ENCODE measurements at places on chromosomes 11 and 22.

DNA sequence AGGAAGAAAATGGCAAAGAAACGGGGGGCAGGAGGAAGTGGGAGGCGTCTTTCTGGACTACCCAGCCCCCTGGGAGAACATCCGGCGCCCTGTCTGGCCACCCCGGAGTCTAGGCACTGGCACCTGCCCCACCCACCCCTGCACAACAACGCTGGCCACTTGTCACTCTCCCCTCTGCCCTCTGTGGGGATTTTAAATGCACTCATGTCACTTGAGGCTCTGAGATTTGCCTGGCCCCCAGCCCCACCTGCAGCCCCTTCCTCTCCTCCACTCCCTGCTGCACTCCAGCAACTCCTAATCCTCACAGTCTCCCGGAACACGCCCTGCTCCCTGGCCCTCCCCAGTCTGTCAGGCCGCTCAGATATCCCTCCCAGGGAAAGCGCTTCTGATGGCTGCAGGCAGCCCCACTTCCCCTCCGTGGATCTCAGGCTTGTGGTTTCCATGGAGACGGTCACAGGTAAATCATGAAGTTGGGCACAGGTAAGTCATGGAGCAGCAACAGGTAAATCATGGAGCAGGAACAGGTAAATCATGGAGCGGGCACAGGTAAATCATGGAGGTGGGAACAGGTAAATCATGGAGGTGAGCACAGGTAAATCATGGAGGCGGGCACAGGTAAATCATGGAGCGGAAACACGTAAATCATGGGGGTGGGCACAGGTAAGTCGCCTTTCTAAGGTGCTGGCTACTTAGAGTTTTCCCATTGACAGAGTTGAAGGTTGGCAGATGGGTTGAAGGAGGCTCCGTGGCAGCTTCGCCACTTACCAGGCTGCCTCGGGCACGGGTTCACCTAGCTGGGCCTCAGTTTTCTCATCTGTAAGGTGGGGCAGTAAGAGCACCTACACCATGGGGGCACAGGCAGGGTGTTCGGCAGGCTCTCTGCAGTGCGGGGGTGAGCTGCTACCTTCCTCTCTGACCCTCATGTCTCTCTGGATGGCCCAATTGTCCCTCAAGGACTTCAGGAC is 79.0 kb upstream of the SHISAL1 start:
- no peak for DNase-seq

- no peak for DNase-seq
These were observed 46.7 kb upstream of the DRD2 start for GRCh38 chr11:113521737-113522517.

GRCh38 chr11:34604145-34604544 is 16.7 kb upstream of the EHF start:
- DNase-seq, result no peak

- no peak for DNase-seq
These were observed 22.8 kb downstream of the INCENP start for GRCh38 chr11:62146476-62147200.

GRCh38 chr11:130151196-130151595 is 8.4 kb upstream of the ST14 start:
- no peak for DNase-seq

DNA sequence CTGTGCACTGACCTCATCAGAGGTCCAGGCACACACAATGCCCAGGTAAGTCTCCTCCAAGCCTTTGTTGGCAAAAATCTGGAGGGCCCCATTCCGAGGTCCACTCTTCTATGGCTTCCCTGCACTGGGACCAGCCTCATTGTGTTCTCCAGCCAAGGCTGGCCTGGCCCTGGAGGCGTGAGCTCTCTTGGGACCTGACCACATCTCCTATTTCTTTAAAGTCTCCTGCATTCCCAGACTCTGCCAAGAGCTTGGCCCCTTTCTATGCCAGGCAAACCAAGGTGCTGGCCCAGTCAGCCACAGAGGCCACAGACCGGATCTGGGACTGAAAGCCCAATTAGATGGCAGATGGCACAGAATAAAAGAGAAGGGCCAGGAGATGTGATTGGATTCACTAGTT is 55.1 kb downstream of the C11orf58 start:
- DNase-seq, result no peak

GRCh38 chr11:65418431-65418680 is 4.2 kb upstream of the NEAT1 start:
- no peak for DNase-seq

- no peak for DNase-seq
These were observed 390.0 kb upstream of the CNTN5 start for GRCh38 chr11:98630736-98631135.

DNA sequence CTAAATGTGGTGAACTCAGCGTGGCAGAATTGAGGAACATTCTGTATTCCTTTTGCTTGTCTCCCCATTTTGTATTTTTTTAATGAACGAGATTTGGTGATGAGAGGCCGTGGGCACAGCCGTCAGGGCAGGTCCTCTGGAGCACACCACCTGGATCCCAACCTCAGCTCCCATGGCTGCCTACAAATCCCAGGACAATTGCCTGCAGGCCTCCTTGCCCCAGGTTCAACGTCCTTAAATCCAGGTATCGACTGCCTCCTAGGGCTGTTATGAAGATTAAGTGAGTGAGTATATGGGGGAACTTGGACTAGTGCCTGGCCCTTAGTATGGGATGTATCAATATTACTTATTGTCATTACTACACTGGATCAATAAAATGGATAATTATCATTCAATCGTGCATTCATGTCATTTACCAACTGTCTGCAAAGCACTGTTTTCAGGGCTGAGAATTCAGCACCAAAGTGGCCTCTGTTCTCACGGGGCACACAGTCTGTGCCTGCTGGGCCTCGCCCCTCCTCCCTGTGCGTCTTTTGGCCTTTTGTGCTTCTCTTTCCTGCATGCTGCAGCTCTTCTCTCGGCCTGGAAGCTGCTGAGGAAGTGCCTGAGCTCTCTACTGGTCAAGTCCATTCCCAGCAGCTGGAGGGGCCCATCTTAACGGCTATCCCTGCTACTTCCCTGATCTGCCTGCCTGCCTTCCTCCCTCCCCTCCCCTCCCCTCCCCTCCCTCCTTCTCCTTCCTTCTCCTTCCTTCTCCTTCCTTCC is 1343.7 kb downstream of the BRD1 start:
- DNase-seq, result no peak

- DNase-seq, result no peak
These were observed 3.5 kb downstream of the C11orf91 start for GRCh38 chr11:33696931-33697638.

GRCh38 chr22:19820880-19821522 is 33.7 kb downstream of the GNB1L start:
- DNase-seq, result no peak

DNA sequence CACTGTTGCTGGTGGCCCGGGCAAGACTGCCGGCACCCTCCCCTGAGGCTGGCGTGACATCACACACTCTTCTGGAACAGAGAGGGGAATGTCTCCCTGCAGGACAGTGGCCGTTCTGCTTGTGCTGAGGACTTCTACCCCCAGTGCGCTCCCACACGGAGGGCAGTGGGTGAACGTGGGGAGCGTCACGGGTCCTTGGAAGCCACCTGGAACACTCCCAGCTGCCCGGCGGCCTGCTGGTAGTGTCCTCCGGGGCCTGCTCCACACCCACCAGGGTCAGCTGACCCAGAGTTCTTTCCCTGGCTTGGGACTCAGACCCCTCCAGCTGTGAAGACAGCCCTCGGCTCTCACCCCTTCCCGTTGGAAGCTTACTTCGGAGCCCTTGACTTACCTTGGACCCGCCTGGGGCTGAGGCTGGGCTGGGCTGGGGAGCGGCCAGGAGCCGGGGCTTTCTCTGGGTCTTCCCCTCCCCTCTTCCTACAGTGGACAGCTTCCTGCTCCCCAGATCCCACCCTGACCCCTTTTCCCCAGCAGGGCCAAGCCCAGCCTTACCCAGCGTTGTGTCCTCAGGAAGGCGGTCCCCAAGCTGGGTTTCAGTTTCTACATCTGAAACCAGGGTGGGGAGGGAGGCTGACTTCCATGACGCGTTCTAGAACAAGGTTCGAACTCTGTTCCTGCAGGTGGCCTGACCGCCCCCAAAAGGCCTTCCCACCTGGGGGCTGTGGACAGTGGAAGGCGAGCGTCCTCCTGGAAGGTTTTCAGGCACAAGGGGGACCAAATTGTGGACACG is 14.8 kb upstream of the GAL start:
- no peak for DNase-seq

DNA sequence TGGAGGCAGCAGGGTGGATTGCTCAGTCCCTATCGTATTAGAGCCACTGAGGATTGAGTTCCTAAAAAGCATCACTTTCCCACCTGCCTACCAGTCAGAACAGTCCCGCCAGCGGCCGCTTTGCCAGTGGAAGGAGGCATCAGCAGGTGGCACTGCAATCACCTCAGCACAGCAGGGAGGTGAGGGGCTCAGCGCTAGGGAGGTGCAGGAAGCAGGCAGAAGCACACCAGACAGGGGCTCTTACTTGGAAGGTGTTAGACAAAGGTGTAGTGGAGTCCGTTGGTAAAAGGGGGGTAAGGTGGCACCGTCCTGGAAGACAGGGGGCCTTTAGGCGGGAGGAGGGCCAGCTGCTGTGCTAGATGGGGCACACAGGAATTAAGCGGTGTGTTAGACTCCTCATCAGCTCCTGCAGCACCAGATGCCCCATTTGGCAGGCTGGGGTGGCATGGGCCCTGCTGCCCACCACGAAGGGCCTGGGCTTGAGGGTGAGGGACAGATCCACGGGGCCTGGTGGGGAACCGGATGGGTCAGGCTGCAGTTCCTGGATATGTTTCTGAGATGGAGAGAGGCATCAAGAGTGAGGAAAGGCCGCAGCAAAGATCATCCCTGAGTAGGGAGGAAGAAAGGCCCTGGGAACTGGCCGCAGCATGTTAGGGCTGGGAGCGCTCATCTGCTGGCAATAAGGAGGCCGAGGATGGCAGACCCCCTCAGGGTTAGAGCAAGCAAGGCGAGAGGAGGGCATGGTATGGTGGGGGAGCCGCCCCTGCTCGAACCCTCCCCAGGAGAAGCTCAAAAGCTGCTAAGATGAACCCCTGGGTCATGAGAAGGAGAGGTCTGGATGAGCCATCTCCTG is 42.5 kb downstream of the C11orf58 start:
- no peak for DNase-seq

- no peak for DNase-seq
These were observed 51.1 kb upstream of the LMO2 start for GRCh38 chr11:33942954-33943353.

GRCh38 chr22:23276656-23277582 is 96.6 kb downstream of the BCR start:
- no peak for DNase-seq

GRCh38 chr11:99370549-99371216 is 349.9 kb downstream of the CNTN5 start:
- DNase-seq, result peak; percentile 26

DNA sequence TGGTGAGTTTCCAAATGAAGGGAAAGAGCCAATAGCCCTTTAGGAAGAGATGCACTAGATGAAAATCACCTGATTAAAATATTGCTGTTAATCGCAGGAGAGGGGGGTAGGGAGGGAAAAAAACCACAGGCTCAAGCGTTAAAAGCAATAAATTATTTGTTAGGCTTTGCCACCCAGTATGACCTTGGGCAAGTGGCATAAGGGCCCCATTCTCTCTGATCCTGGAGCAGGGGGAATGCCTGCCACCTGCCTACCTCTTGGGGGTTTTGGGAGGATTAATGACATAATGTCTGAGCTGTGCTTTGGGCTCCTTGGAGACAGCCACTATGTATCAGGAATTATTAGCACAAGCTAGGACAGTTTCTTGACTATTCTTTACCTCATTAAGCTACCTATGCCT is 80.0 kb downstream of the ZNRF3 start:
- DNase-seq, result no peak

- DNase-seq, result no peak
These were observed 414.5 kb upstream of the SYN3 start for GRCh38 chr22:33472462-33473344.

DNA sequence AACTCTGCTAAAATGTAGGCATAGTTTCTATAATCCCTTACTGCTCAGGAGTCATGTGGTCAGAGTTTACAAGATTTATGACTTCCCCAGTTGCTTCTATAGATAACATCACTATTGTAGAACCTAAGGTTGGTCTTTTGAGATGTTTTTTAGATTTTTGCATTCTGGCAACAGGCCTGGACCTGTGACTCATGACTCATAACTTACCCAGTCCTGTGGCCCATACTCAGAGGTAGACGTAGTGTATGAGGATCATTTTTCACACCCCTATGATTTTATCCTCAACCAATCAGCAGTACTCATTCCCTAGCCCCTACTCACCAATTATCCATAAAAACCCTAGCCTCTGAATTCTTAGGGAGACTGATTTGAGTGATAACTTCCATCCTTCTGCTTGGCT is 384.4 kb upstream of the DDI1 start:
- no peak for DNase-seq

GRCh38 chr11:1293619-1294015 is 15.8 kb downstream of the TOLLIP start:
- DNase-seq, result no peak

DNA sequence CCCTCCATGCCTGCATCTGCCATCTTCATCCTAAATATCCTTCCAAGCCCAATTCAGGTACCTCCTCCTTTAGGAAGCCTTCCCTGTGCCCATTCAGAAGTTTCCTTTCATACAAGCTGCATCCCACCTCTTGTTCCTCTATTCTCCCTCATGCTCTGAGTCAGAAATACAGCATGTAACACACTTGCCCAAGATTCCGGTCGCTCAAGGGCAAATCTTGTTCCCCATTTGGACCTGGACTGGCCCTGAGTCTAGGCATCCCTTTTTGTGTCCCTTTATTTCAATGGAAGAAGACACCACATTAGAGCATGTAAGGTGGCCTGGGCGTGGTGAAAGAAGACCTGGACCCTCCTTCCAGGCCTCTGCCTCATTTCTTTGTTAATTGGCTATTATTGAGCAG is 38.5 kb downstream of the RTL6 start:
- no peak for DNase-seq

- DNase-seq, result no peak
These were observed 4.5 kb downstream of the INPP5J start for GRCh38 chr22:31127181-31127772.

DNA sequence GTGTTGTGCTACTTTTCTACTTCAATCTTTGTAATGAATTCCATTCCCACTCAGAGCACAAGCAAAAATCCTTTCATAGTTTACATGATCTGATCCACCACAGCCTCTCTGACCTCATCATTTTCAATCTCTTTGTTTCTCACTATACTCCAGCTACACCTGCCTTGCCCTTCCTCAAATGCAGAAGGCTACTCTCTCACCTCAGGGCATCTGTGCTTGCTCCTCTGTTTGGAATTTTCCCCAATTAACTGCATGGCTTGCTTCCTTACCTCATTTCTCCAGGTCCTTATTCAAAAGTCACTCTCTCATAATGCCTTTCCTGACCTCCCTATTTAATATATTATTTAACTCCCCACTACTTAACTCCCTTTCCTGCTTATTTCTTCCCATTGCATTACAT is 100.6 kb upstream of the OLFML1 start:
- DNase-seq, result no peak
